Peyer's patch (tissue), 4 donors: ENCODE measurements at places on chromosomes 1 and 21. TPM values are rescaled to one million over a fixed set of nuclear protein-coding genes. Genes with fewer than 3 reads are reported as not detected.
A peak's percentile ranks its signal among the peaks of the same experiment; 100 is the strongest.

DNA sequence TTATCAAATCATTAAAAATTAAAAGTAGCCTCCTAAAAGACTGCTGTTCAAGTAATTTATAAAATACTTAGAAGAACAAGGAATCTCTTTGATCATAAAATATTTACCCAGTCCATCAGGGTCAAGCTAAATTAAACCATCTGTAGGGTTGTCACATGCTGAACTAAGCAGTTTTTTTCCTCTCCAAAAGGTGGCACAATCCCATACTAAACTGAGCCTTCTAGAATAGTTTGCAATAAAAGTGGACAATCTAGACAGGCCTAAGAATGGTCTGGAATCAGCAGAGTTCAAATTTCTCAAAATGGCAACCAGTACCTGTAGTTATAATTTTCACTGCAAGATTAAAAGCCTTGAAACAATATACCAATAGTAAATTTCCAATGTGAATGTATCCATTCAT is 194.8 kb downstream of the EIF4G3 start:
- H3K27me3 ChIP-seq: no peaks in the 10 kb centered on the region
- no peak overlapping the region for H3K27ac ChIP-seq
- no peak overlapping the region for H3K4me3 ChIP-seq
- no peaks in the 10 kb centered on the region for H3K4me1 ChIP-seq
- peaks cover 7% of the 10 kb centered on the region for H3K36me3 ChIP-seq
- no peak for DNase-seq

DNA sequence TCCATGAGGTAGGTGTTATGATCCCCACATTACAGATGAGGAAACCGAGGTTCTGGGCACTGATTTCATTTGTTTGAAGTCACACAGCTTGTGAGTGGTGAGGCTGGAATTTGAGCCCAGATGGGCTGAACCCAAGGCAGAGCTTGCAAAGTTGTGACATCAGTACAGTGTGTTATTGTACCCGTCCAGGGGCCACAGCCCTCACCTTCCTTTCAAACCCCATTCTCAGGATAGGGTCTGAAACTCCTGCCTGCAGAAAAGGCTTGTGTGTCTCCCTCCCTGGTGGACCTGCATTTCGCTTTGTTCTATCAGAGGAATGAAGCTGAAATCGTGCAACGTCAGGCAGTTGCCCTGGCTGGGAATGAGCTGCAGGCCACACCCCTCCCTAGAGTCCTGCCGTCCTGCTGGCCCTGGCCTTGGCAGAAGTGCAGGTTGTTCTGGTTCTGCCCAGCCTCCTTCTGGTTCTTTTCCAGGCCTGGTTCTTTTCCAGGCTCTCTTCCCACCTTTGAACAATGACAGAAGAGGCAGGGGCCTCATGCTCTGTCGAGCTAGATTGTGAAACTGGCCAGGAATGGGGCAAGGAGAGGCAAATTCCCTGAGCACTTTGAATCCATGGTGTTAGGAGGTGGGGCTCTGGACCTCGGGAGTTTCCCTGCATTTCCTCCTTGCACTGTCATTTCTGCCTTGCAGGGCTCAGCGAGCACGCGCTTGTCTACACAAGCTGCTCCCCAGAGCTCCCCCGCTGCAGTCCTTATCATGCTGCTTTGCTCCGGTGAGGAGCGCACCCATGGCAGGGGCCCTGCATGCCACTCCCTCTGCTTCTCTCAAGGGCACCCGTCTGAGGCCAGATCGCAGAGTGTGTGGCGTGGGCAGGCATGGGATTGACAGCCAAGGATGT is 8.2 kb upstream of the MYOM3 start:
- no peak overlapping the region for H3K27ac ChIP-seq
- peak; percentile 83 for DNase-seq
- no peaks in the 10 kb centered on the region for H3K27me3 ChIP-seq
- H3K4me3 ChIP-seq: no peak overlapping the region

- no peaks in the 10 kb centered on the region for H3K27me3 ChIP-seq
- peak overlapping the region; percentile 32 for H3K27ac ChIP-seq
Measured at GRCh38 chr1:21955501-21956281, 18.6 kb upstream of the HSPG2 start.

- no peak for DNase-seq
- no peak overlapping the region for H3K4me3 ChIP-seq
- no peaks in the 10 kb centered on the region for H3K36me3 ChIP-seq
- H3K27me3 ChIP-seq: no peaks in the 10 kb centered on the region
Measured at GRCh38 chr1:93106226-93106625, 27.1 kb downstream of the MTF2 start.

Gene CRYAA
- not detected for total RNA-seq

Gene CNR2
- 0.54 TPM for total RNA-seq

Gene TCHHL1
- total RNA-seq: not detected

Gene INTS7
- total RNA-seq: 21.5 TPM

Gene CD84
- total RNA-seq: 5.6 TPM

Gene C1orf74
- total RNA-seq: 1.7 TPM

Gene SLC50A1
- total RNA-seq: 83.3 TPM
